ENCODE measurements at places on chromosomes 1 and 21.

DNA sequence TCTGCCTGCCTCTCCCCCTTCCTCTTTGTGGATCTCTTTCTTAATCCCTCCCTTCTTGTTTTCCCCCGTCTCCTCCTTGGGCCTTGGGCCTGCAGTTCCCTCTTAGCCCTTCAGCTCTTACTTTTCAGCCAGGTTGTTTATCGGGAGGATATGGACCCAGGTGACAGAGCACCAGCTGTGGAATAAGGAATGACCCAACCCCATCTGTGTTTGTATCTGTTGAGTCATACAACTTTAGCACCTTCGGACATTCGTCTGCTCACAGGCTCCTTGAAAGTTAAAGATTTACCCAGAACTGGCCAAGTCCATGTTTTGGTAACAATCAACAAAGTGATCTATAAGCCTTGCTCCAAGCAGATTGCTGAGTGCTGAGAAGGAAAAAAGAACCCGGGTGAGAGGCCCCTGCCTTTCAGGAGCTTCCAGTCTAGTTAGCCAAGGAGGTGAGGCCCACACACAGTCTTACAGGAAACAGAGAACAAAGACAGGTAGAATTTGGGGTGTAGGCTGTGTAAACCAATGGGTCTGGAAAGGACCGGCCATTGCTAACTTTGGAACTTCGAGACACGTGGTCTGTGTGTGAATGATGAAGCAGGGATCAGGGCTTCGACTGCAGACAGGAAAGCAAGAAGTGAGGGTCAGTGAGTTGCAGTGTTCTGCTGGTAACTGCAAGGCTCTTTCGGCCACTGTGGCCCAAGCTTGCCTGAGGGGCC is 66.7 kb upstream of the F3 start:
- no peak for DNase-seq

DNA sequence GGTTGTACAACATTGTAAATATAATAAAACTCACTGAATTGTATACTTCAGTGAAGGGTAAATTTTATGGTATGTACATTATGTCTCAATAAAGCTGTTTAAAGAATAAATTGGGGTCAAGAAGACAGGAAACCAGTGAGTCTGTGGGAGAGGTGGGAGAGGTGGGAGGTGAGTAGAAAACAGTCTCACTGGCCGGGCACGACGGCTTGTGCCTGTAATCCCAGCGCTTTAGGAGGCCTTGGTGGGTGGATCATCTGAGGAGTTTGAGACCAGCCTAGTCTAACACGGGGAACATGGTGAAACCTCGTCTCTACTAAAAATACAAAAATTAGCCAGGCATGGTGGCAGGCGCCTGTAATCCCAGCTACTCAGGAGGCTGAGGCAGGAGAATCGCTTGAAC is 4.2 kb downstream of the MTMR11 start:
- no peak for DNase-seq

- DNase-seq: no peak
These were observed 35.0 kb downstream of the ZYG11A start for GRCh38 chr1:52877554-52877953.

DNA sequence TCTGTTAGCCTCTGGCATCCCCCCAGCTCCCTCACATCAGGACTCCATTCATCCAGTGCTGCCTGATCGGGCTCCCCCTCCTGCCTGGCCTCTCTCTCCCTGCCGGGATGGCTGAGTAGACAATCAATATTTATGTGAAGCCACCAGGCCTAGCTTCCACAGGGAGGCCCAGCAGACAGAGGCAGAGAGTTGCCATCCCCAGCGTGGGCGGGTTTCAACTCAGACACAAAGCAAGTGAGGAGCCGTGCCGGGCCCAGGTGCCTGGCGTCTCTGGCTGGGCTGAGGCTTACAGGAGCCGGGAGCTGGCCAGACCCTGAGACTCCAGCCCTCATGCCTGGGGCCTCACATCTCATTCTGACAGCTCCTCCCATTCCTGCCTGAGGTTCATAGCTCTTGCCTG is 34.5 kb upstream of the ATP2B4 start:
- no peak for DNase-seq

- no peak for DNase-seq
These were observed 702.3 kb downstream of the BRINP3 start for GRCh38 chr1:189775343-189775742.
